ENCODE measurements at places on chromosomes 12 and 14. TPM values are rescaled to one million over a fixed set of nuclear protein-coding genes. Genes with fewer than 3 reads are reported as not detected.

- no peaks in the 10 kb centered on the region for H3K27me3 ChIP-seq
- no peaks in the 10 kb centered on the region for H3K36me3 ChIP-seq
- H3K27ac ChIP-seq, result no peak overlapping the region
These were observed 21.1 kb upstream of the SCARB1 start for GRCh38 chr12:124884587-124885438.

DNA sequence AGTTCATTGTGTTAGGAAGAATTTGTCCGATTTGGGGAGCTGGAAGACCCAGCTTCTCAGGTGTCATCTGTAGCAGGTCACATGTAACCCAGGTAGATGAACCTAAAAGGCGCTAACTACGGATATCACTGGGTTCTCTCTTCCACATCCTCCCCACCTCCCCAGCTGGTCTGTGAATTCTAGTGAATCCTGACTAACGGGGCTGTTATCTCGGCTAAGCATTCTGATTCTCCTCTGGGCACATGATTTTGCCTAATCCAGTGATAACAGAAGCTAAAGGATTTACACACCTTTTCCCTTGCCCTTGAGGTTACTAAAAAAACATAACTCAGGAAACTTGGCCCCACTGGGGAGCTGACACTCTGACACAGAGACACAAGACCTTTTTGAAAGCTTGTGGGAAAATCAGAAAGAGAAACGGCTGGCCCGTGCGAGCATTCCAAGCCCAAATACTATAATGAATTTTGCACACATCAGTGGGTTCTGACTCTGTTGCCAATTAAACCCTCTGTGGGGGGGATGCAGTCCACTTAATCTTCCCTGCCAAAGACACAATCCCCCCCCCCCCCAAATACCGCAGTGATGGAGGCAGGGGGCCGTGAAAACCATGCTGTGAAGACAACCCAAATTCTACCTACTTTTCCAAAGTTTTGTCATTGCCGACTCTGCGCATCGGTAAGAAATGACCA lies 81.0 kb upstream of the FZD10 start:
- no peaks in the 10 kb centered on the region for H3K36me3 ChIP-seq
- no peak for DNase-seq
- peaks cover 81% of the 10 kb centered on the region for H3K27me3 ChIP-seq
- H3K27ac ChIP-seq, result no peak overlapping the region
- H3K4me3 ChIP-seq, result no peak overlapping the region

Gene SLC17A8
- total RNA-seq, result 0.40 TPM

Gene ANKRD33
- total RNA-seq, result not detected

Gene KRT73
- not detected for total RNA-seq

- no peak overlapping the region for H3K27ac ChIP-seq
- peaks cover 3% of the 10 kb centered on the region for H3K4me1 ChIP-seq
- H3K4me3 ChIP-seq, result no peak overlapping the region
- DNase-seq, result no peak
These were observed 77.0 kb downstream of the SEC23A start for GRCh38 chr14:39025810-39026627.

Gene E2F7
- total RNA-seq, result 21.0 TPM

Gene SIX6
- total RNA-seq, result not detected

Gene GARIN6
- not detected for total RNA-seq

Gene YLPM1
- 68.7 TPM for total RNA-seq

- H3K36me3 ChIP-seq, result peaks cover 35% of the 10 kb centered on the region
- no peak overlapping the region for H3K4me3 ChIP-seq
- no peaks in the 10 kb centered on the region for H3K4me1 ChIP-seq
- DNase-seq, result no peak
These were observed 15.4 kb downstream of the RAB35 start for GRCh38 chr12:120101182-120101581.

- H3K4me3 ChIP-seq, result peak within 1 kb of the TSS; percentile 99
- peaks cover 6% of the 10 kb centered on the region for H3K36me3 ChIP-seq
- H3K4me1 ChIP-seq, result no peaks in the 10 kb centered on the region
- H3K27me3 ChIP-seq, result no peaks in the 10 kb centered on the region
- H3K27ac ChIP-seq, result peak within 1 kb of the TSS; percentile 93
- peak; percentile 92 for DNase-seq
These were observed at the start of gene ZNF410 for GRCh38 chr14:73886449-73887317. Gene ZNF410, plus strand, starts transcription at chr14:73886859. Its CDS starts 5,317 bp downstream, at chr14:73892176.

Gene DLK1
- 67.1 TPM for total RNA-seq

GRCh38 chr14:104332634-104333270 lies 194.4 kb downstream of the KIF26A start:
- H3K4me3 ChIP-seq, result no peak overlapping the region
- H3K27me3 ChIP-seq, result no peaks in the 10 kb centered on the region
- no peaks in the 10 kb centered on the region for H3K4me1 ChIP-seq
- peak; percentile 28 for DNase-seq

GRCh38 chr14:91985521-91986255 lies 38.2 kb upstream of the FBLN5 start:
- no peaks in the 10 kb centered on the region for H3K27me3 ChIP-seq

DNA sequence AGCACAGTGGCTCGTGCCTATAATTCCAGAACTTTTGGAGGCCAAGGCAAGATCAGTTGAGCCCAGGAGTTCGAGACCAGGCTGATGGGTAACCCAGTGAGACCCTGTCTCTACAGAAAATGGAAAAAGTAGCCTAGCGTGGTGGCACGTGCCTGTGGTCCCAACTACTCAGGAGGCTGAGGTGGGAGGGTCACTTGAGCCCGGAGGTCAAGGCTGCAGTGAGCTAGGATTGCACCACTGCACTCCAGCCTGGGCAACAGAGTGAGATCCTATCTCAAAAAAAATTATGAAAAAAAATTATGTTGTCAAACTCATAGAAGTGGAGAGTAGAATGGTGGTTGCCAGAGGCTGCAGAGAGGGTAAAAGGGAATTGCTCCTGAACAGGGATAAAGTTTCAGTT lies 3.6 kb upstream of the LRCOL1 start:
- H3K27ac ChIP-seq, result no peak overlapping the region
- peaks cover 91% of the 10 kb centered on the region for H3K27me3 ChIP-seq
- H3K4me1 ChIP-seq, result no peaks in the 10 kb centered on the region
- no peak overlapping the region for H3K4me3 ChIP-seq
- no peaks in the 10 kb centered on the region for H3K36me3 ChIP-seq

DNA sequence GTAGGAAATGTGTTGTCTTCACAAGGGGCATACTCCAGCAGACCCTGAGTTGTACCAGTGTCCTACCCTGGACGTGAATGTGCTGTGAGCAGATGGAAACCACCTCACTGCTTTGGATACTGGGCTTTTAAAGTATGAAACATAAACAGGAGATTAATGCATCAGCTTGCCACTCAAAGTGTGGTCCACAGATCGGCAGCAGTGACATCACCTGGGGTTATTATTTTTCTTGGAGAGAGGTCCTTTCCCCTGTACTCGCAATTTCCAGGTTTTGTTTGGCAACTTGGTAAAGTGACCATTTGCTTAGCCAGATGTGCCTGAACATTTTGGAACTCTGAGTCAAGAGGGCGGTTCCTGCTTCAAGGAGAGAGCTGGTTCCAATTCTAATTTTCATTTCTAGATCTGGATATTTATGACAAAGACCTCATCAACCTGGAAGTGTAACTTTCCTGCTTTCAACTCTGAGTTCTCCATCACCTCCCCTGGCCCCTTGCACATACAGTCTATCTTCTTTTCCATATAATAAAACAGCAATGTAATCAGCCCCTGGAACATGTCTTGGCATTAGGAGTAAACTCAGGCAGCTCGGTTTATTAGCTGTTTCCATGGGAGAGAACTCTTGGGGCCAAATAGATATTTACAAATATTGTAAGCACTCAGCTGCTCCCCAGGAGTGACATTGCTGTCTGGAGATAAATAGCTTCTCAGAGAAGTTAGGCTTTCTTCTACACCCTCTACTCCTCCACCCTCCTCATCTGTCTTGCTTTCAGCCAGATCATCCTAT lies 237.0 kb upstream of the TBX3 start:
- H3K27me3 ChIP-seq, result no peaks in the 10 kb centered on the region
- peaks cover 3% of the 10 kb centered on the region for H3K4me1 ChIP-seq
- no peak overlapping the region for H3K27ac ChIP-seq
- DNase-seq, result peak; percentile 12
- no peak overlapping the region for H3K4me3 ChIP-seq

Gene LRRC10
- total RNA-seq, result not detected

Data from endodermal cell (in vitro differentiated cells).